Stimulated activated CD4-positive, alpha-beta T cell treated with anti-CD3 and anti-CD28 coated beads, Interleukin-1b, Interleukin-23, amount 100 ng/mL, for 1 hour (primary cell): ENCODE measurements at places on chromosomes 12 and 14.

DNA sequence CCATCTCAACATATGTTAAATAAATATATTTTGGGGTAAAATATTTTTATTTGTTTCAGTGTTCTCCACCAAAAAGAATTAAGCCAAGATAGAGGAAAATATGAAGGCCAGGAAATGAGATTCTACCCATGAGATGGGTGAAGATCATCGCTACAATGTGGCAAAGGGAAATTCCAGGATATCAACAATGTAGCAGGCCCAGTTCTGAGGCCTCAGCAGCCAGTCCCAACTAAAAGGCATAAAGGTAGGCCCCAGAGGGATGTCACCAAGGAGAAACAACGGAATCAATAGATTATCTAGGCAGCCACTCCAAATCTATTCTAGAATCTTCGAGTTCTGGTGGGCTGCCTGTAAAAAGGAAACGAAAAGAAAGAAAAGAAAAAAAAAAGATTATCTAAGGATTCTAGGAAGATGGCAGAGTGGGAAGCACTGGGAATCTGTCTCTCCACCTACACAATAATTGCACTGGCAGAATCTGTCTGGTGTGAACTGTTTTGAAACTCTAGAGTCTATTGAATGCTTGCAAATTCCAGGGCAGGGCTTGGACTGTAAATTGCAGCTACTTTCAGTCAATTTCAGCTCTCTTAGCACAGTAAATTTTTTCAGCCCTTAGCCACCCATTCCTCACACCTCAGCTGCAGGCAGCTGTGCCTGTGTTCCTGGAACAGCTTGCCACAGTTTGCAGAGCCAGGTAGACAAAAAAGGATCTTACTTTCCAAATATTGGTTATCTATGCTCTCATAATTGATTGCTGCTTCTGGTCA, 33.1 kb upstream of the MMP19 start:
- DNase-seq, result no peak

GRCh38 chr12:110846615-110847566, at the start of gene CCDC63:
TSS of gene CCDC63 (plus strand) at chr12:110846987. CDS start at chr12:110852955, 5,968 bp downstream.
- no peak for DNase-seq

GRCh38 chr12:24719293-24719721, 229.6 kb downstream of the BCAT1 start:
- no peak for DNase-seq

DNA sequence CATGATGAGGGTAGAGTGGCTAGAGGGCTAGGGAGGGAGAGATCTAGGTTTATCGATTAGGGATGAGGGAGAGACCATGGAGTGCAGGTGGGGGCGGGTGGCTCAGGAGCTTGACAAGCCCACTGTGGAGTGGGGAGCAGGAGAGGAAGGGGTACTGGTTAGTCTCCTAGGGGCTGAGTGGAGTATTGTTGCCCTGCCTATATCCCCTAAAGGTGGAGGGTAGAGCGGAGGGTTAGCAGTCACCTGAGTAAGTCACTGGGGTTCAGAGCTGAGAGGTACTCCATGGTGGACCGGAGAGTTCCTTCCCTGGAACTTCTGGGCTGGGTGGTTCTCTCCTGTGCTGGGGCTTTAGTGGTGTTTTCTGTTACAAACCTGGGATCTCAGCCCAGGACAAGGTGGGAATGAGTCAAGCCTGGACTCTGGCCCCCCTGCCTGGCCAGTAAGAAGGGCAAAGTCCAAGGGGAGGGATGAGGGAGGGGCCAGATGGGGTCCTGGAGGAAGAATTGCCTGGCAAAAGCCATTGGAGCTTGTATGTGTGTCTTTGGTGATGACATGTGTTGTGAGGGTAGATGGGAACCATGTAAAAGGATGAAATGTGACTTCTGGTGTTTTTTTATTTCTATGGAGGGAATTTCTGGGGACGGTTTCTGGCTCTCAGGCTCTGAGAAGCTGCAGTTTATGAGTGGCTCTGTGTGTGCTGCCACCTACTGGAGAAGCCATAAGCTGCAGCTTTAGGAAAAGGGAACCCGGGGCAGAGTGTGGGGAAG, at the start of gene CIDEB:
Gene CIDEB (minus strand): TSS at position 403 of the 767 bp plus-strand sequence. CDS start 119 bp downstream, at position 284.
- no peak for DNase-seq

DNA sequence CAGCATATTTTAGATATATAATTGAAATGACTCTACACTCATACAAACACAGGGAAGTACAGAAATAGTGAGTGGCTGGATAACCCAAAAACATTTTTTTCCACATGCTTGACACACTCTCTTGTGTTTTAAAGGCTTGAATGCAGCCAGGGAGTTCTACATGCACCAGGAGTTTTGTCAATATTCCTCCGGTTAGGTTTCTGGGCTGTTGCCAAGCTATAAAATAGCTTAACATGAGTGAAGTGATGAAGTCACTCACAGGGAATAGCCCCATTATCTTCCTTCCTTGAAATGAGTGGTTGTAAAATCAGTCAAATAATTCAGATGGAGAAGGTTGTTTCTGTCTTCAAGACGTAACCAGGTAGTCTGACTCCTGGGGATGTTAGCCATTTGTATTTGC, 582.7 kb downstream of the SLC6A15 start:
- no peak for DNase-seq

GRCh38 chr12:124938108-124938507, 23.7 kb upstream of the UBC start:
- DNase-seq, result no peak

- no peak for DNase-seq
Measured at GRCh38 chr12:93796729-93797128, 119.6 kb downstream of the CRADD start.

- DNase-seq, result no peak
Measured at GRCh38 chr14:25049568-25050268, at the start of gene STXBP6. TSS of gene STXBP6 (minus strand) at chr14:25050147. CDS start at chr14:24974818, 75,329 bp downstream.

DNA sequence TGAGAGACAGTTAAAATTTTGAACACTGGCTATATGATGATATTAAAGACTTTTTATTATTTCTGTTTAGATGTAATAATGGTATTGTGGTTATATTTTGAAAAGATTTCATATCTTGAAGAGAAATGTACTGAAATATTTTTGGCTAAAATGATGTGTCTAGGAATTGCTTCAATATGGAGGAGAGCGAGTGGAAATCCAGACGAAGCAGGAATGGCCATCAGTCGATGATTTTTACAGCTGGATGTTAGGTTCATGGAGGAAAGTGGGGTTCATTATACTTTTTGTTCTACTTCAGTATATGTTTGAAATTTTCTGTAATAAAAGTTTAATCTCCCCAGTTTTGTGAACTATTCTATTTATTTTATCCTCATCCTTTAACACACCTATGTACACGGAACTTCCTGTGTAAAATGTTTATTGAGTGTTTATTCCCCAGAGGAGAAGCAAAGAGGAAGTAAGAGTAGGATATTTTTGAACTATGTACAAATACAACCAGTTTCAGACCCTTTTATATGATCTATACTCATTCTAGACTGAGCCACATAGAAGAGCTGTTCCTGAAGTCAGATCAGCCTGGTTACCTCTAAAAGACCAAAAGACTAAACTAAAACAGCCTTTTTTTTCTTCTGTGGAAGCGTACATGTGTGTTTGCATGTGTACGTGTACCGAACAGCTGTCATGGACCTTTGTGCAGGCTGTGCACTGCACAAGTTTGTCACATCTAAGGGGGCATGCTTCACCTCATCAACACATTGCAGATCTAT, 211.0 kb upstream of the NUDT4 start:
- no peak for DNase-seq

- no peak for DNase-seq
Measured at GRCh38 chr14:55127460-55127951, 1.5 kb upstream of the LGALS3 start.
